ENCODE measurements at places on chromosomes 7 and 10.

DNA sequence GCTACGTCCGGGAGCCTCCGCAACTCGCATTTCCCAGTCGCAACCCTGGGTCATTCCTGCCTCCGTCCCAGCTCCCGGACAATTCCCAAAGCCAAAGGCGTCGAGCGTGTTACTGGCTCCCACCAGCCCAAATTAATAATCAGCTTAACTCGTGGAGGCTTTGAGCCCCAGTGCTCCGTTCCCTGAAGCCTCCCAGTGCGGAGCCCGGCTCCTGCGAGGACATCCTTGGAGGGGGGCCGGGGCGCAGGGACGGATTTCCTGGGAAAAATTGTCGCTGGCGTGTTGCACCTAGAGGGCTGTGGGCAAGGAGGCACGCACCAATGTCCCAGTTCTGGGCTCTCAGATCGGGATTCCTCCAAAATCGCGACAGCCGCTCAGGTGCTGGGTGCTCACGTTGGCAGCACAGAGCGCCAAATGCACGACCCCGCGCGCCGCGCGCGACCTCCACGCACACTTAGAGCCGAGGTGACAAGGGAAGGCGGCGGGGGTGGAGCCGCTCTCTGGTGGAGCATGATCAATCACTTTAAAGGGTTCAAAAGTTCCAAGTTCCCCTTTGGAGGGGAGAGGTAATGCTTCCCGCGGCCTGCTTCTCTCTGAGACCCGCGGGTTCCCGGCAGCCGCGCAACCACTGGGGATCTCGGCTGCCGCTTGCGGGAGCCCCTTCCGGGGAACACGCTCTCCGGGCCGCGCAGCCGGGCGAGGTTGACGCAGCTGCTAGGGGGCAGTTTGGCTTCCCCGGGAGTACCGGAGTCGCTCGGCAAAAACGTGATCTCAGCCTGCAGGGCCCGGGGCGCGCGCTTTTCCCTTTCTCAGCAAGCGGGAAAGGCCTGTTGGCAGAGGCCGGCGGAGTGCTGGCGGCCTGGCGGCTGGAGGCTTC, 25.5 kb downstream of the SKIDA1 start:
- peak; percentile 75 for DNase-seq

GRCh38 chr10:133130602-133131001, 29.4 kb upstream of the KNDC1 start:
- DNase-seq: no peak

GRCh38 chr7:137045573-137045972, 177.1 kb downstream of the CHRM2 start:
- DNase-seq: no peak

DNA sequence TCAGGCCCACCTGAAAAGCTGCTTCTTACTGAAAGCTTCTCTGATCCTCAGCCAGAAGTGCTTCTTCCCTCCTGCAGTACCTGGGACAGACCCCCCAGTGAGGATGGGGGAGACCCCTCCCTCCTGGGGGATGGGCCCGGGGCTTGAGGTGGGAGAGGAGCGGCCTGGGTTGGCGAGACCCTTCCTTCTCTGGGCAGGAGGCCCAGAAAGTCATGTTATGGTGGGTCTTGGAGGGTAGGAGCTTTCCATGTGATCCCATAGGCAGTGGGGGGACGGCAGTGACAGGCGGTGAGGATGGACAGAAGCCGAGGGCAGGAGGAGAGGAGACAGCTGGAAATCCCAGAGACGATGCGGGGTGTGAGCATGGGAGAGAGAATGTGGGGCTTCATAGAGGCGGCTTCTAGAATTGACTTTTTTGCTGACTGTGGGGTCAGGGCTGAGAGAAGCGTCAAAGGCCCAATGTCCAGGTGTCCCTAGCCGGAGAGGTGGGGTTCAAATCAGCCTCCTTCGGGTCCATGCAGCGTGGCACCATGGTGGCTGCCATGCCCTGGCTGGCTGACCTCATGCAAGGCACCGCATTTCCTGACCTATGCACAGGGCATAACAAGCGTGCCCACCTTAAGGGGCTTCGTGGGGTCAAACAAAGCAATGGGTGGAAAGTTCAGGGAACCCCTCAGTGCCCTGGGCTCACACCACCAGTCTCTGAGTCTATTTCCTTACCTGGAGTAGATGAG, 154.0 kb downstream of the UBE2H start:
- peak; percentile 48 for DNase-seq

Data from tongue (tissue), 3 donors.